ENCODE measurements at places on chromosomes 4 and X.
A peak's percentile ranks its signal among the peaks of the same experiment; 100 is the strongest.

DNA sequence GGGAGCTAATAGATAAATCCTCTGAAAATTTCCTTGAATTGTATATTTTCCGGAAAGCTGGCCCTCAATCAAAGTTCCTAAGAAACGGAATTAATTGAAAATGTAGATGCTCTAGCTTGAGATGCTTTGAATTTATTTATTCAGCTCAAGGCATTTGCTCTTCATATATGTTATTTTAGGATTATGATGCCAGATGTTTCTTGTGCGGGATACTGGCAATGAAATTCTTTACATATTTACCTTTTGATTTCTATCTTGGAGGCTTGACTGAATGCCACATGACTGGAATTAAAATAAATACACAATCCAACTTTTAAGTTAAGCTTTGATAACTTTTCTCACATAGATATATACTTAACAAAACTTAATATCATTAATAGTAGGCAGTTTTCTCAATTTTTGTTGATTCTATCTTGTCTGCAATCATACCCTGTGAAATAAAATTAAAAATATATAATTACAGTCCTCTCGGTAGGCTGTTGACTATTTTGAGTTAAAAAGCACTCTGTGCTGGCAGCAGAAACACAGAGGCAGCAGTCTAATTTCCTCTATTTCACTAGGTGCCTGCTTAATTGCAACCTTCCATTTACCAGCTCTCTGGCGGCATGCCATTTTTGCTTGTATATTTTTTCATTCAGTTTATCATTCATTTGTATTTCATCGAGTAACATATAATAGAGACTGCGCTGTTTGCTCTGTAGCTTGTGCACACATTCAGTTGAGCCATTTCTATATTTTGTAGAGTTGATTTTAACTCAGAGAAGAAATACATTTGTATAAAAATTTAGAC lies 991.5 kb downstream of the ADGRL3 start:
- no peak for DNase-seq

DNA sequence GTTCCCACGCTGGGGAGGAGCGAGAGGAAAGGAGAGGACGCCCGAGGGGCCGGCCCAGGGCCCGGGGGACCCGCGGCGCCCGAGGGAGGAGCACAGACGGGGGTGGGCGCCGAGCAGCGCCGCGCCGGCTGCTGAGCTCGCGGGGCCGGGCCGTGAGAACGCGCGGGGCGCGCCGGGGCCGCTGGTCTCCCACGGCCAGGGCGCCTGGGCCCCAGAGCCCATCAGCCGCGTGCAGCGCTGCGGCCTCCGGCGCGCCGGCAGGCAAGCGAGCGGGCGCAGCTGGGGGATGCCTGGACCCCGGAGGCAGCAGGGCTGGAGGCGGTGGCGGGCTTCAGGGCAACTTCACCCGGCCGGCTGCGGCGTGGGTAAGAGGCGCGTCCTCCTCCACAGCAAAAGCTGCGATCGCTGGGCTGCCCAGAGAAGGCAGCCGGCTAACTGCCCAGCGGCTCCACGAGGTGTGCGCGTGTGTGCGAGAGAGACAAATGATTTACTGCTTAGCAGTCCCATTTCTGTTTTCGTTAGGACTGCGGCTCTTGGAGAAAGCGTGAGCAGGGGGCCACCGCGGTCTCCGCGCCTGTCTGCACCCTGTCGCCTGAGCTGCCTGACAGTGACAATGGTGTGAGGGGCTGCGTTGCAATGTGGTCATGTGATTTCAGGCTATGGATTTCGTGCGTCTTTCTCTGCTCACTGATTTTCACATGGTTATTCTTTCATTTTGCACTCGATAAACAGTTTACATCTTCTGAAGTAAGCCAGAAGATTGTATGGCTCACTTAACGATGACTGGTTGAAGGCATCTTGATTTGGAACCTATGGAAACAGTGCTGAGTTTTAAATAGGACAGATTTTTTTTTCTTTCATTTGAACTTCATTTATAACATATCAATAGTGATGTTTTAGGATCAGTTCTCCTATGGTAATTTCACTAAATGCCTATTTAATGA lies 1.2 kb downstream of the GUCY1A1 start:
- no peak for DNase-seq

DNA sequence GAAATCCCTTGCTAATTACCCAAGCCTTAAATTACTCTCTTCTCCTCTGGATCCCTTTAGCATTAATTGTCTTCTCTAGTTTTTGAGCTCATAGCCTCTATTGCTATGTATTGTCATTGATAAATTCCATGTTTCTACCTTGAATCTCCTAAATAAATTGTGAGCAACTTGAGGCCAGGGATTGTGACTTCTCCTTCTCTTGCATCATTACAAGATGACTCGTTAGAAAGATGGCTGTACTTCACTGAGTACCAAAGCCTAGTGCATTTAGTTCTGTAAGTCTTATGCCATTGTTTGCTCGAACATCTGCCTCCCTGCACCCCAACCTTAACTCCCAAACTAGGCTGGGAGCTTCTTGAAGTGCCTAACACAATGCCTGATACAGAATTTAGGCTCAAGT lies 15.3 kb downstream of the VSIG4 start:
- DNase-seq, result no peak

GRCh38 chr4:87551361-87551760 lies 22.2 kb upstream of the SPARCL1 start:
- no peak for DNase-seq

DNA sequence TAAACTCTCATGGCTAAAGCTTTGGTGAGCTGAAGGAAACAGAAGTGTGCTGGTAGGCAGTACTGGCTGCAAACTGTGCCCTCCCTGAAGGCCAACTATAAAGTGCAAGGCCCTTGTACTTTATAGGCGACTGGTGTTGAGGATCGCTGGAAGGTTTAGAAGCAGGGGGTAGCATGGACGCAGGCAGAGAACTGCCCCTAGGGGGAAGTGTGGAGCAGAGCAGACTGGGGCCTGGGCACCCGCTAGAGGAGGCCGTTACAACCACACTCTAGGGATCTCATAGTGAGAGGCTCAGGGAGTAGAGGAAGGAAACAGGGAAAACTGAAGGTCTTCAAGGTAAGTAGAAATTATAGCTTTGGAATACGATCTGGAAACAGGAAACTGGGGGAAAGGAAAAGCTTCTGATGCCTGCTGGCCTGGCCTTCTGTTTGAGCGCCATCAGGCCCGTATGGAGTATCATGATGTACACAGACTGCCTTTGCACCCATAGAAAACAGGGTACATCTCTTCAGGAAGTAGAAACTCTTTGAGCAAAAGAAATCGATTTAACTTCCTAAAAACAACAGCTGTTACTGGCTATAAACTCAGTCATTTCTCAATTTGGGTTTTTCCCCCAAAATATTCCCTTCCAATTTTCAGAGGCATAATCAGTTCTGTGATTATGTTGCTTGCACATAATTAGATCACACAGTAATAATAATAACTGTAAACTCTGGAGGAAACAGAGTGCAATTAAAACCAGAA lies 23.9 kb upstream of the TMSB4X start:
- peak; percentile 47 for DNase-seq

GRCh38 chr4:108982402-108983185 lies 219.7 kb upstream of the ETNPPL start:
- DNase-seq, result no peak

DNA sequence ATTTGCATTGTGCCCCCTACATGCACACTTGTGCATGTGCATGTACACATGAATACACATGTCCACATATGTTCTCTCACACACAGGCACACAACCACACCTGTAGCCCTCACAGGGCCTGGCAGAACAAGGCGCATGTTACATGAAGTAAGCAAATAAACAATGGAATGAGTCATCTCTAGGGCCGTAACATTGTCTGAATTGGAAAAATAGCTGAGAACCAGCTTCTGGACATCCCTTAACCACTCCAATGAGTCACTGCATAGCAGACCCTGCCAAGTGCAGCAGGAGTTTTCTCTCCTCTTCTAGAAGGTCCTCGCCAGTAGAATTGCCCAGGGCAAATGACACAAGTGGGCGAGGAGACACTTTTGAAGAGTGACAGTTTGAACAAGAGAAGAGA lies 66.1 kb downstream of the MAGEA10 start:
- DNase-seq, result no peak

DNA sequence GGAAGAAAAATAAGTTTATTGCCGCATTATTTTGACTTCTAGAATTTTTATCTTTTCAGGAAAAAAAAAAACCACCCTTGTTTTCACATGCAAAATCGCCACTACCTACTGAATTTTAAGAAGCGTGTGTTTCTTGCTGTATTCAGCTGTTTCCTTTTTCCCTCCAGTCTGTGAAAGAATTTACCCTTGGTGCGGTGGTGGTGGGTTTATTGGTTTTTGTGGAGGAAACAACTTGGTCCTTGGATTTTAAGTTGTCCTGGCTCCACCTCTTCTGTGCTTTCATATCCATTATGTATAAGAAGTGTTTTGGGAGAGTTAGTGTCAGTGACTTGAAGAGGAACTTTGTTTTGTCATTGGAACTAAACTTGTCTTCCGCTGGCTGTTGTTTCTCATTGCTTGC lies 8.1 kb downstream of the RAPGEF2 start:
- no peak for DNase-seq

- no peak for DNase-seq
Observed at GRCh38 chr4:47031751-47032404, 511 bp downstream of the GABRB1 start.

GRCh38 chr4:75800972-75801371 lies 76.6 kb downstream of the USO1 start:
- no peak for DNase-seq

GRCh38 chr4:85963231-85963630 lies 396.6 kb downstream of the MAPK10 start:
- DNase-seq, result no peak

DNA sequence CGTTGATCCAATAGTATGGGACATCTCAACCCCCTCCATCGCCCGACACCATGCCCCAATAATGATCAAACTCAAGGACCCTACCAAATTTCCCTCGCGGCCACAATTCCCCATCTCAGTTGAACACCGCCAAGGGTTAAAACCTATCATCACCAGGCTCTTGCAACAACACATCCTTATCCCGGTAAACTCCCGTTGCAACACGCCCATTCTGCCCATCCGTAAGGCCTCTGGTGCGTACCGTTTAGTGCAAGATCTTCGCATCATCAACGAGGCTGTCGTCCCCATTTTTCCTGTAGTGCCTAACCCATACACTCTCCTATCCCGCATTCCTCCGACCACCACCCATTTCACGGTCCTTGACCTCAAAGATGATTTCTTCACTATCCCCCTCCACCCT lies 960.5 kb downstream of the RPA4 start:
- DNase-seq, result no peak

DNA sequence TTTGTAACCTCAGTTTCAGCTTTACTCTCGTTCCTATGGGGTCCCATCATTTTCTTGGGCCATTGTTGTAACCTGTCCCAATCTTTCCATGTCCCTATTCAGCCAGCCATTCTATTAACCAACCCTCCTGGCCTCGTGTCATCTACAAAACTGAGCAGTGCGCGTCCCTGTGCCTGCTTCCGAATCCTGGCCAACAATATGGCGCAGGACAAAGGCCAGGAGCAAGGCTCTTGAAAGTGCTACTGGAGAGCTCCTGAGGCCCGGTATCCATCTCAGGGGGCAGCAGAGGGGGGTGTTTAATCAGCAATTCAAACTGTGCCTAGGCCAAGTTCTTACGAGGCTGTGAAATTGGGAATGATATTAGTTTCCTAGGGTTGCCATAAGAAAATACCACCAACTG lies 41.2 kb upstream of the APLN start:
- DNase-seq, result no peak

- DNase-seq, result no peak
Observed at GRCh38 chr4:121655320-121656268, 41.2 kb downstream of the ANXA5 start.

- no peak for DNase-seq
Observed at GRCh38 chrX:34300871-34301270, 168.8 kb upstream of the FAM47A start.

DNA sequence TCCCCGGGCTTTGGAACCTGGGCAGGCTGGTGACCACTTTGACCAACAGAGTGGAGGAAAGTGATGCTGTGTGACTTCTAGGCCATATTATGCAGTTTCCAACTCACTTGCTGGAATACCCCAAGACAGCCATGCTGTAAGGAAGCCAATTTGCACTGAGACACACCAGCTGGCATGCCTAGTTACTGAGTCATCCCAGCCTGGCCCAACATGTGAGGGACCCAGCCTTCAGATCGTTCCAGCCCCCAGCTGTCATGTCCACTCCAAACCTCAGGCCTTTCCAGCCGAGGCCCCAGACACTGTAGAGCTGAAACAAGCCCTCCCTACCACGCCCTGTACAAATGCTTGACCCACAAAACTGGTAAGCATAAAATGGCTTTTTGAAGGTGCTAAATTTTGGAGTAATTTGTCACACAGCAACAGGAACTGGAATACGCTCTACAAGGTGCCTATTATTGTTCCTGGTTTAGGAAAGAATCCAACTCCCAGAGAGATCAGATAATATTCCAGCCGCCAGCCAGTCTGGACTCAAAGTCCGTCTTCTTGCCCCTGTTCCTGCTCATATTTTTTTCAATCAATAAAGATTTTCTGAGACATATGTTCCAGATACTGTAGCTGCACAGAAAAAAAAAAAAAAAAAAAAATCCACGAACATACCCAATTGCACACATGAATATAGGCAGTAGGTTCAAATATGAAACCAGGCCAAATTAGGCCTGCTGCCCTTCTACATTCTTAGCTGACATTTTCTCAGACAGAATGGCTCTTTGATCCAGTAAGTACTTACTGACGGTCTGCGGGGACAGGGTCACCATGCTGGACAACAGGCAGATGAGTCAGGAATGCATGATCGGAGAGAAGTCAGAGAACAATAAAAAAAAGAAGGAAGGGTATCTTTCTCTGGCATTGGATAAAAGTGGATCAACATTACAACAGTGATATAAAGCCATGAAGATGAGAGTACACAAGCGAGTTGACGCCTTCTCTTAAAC lies 35.1 kb downstream of the SH3KBP1 start:
- DNase-seq, result no peak

DNA sequence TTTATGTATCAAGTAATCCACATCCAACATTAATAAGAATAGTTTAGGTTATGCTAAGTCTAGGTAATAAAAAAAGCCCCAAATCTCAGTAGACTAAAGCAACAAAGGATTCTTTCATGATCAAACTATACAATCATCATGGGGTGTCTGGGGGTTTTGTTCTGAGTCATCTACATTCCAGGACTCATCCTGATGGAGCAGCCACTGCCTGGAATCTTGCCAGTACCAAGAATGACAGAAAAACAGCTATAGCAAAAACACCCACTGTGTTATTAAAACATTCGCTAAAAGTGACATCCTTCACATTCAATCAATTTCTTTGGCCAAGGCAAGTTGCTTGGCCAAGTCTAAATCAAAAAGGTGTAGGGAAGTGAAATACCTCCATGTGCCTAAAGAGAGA lies 3.9 kb upstream of the ARHGEF38 start:
- no peak for DNase-seq

Data from activated CD4-positive, alpha-beta T cell treated with anti-CD3 and anti-CD28 coated beads for 1 hour (primary cell).